Bronchial epithelial cell (primary cell): ENCODE measurements at places on chromosomes 1 and 21.
A peak's percentile ranks its signal among the peaks of the same experiment; 100 is the strongest.

GRCh38 chr1:51515982-51516648 lies 3.0 kb downstream of the EPS15 start:
- DNase-seq, result no peak

DNA sequence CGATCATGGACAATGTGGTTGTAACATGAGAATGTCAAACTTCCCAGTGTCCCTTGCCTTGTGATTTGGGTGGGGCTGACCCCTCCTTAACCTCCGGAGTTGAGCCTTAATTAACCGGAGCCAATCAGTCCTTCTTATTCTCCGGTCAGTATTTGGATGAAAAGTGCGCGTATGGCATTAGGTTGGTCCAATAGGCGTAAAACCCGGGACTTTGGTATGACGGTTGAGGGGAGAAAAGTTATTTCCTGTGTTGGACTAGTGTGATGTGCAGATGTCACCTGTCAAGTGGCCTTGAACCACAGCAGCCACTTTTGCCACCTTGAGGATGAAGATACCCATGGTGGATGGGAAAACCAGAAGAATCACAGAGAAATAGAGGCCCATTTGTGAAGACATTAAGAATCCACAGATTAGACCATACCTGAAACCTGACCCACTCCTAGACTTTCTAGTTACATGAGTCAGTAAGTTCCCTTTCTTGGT lies 5.1 kb downstream of the PAFAH2 start:
- DNase-seq, result no peak

DNA sequence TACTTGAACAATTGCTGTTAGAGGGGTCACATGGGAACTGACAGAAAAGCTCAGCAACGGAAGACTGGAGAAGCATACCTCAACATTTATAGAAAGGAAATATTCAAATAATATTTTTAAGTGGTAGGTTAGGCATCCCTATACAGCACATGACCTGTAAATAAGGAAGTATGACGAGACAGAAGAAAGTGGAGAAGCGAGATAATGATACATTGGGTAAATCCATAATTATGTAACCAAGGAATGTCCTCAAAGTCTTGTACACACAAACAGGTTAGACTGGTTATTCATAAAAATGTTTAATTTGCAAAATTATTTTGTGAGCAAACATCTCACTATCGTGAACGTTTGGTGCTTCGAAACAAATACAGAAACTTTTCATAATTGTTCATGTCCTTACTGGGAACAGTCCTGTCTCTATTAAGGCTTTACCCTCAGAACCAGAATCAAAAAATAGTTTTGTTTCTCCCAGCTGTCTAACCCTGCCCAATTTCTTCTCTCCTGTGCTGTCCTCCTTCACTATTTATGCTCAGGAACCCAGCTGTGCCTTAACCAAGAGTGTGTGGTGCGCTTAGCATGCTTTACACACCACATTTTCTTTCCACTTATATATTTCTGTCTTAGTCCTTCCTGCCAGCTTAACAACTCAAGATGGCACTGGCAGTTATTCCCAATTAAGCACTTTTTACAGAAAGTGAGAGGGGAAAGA lies 10.2 kb downstream of the KMO start:
- DNase-seq, result peak; percentile 85

DNA sequence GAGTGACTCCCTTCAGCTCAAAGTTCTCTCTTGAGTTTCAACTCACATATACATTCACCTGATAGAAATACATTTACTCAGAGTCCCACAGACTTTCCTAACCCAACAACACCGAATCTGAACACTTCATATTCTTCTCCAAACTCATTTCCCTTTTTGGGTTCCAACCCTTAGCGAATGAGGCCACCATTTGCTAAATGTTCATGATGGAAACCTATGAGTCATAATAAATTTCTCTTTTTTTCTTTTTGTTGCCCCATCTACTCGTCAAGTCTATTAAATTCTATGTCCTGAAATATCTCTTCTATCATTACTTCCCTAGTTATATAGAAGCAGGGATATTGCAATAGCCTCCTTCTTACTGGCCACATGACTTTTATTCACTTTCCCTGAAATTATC lies 100.1 kb downstream of the HLX start:
- no peak for DNase-seq

GRCh38 chr1:16980473-16981268 lies at the start of gene MFAP2:
Gene MFAP2 (minus strand): TSS chr1:16980620. CDS start chr1:16978273, 2,347 bp downstream.
- DNase-seq, result peak; percentile 36

- peak; percentile 84 for DNase-seq
These were observed 48.3 kb upstream of the TDRD10 start for GRCh38 chr1:154453574-154454352.

- DNase-seq, result no peak
These were observed 2.0 kb downstream of the HPDL start for GRCh38 chr1:45328680-45329079.

DNA sequence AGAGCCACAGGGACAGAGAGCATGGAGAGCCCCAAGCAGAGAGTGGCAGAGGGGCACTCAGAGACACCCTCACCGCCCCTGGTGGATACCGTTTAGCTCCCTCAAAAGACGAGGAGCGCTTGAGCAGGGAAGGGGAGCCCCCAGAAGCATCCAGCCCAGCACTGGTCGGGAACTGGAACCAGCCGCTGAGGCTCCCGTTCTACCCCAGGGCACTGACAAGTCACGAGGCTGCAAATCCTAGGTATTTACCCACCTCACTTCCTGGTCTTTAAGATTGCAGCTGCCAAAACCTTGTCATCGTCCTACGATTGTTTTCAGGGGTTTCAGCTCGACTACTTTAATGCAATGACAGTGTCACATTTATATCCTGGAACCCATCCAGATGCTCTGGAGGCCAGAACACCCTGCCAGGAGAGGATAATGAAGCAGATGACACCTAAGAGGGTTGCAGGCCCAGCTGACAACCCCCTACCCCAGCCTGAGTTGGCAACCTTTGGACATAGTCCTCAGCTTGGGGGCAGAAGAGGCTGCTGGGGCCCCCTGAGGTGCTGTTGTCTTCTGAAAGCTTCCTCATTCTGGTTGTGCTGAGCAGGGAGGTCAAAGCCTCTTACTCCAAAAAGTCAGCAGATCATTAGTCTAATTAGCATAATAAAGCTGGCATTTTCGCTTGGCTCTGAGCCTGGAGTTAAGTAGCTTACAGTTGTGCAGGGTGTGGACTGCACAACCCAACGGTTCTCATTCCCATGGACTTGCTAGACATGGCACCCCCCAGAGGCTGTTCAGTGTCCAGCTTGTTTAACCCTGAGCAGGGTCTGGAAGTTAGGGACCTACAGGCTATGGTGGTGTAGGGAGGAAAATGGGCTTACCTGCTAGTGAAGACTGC lies 20.6 kb upstream of the BACE2 start:
- DNase-seq, result no peak

GRCh38 chr21:37071561-37072273 lies 1.2 kb downstream of the PIGP start:
- peak; percentile 63 for DNase-seq

DNA sequence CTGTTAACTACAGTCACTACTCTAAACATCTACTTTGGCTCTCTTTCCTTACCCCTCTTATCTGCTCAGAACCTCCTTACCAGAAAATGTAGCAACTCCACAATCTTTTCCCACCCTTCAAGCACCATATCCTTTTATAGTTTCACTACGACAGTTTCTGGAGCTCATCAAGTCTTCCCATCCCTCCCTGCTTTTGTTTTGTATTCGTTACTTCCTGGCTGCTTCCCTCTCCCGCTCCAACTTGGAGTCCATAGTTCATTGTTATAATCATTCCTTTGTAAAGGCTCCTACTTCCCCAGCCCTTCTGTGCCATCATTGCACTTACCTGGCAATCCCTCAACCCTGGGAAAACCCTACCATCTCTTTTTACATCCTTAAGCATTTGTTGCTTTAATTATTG lies 18.0 kb downstream of the MPZL1 start:
- DNase-seq, result no peak

DNA sequence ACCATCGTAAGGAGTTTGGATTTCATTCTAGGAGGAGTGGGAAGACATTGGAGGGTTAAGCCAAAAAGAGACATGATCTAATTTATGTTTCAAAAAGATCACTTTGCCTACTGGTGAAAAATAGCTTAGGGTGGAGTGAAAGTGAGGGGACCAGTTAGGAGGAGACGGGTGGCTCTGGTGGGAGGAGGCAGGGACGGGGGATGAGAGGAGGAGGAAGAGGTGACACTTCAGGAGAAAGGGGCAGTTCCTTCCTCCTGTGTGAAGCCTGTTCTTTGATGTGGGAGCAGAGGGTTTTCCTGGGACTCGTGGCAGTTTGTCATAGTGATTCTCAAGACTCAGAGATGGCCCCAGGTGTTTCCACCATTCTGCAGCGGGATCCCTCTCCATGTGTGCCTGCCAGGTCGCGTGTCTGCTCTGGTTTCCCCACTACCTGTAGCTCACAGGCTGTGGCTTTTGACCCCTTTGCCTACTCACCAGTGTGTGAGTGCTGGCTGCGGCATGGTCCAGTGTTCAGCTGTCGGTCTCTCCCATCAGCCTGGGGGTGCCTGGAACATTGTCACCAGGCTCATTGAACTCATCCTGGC lies 102.4 kb downstream of the CNIH3 start:
- DNase-seq, result no peak

- peak; percentile 97 for DNase-seq
These were observed 62.7 kb downstream of the PLPP3 start for GRCh38 chr1:56516539-56517252.

- no peak for DNase-seq
These were observed 38.5 kb downstream of the DISC1 start for GRCh38 chr1:231665101-231665500.

DNA sequence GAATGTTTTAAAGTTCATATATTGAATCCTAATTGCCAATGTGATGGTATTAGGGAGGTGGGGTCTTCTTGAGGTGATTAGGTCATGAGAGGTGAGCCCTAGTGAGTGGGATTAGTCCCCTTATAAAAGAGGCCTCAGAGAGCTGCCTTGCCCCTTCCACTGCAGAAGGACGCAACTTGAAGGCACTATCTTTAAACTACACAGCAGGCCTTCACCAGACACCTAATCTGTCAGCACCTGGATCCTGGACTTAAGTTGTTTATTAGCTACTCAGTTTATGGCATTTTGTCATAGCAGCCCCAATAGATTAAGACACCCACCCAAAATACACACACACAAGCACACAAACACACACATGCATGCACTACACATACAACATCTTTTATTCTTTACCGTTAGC lies 61.4 kb downstream of the DAB1 start:
- no peak for DNase-seq

DNA sequence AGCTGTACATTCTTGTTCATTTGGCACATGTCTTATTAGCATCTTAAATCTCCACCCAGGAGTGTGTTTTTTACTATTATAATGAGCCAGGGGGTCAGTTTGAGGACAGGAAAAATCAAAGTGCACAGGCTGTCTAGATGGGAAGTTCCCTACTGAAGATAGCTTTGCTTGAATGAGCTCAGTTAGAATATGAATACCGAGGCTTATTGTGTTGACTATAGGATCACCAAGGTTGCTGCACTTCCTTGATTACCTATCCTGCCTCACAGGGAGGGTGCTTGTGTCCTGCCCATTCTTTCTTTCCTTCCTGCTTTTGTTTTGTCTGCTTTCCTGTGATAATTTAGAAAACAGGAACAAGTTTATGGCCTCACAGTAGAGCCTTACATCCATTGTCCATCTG lies 16.3 kb downstream of the PHGDH start:
- no peak for DNase-seq

DNA sequence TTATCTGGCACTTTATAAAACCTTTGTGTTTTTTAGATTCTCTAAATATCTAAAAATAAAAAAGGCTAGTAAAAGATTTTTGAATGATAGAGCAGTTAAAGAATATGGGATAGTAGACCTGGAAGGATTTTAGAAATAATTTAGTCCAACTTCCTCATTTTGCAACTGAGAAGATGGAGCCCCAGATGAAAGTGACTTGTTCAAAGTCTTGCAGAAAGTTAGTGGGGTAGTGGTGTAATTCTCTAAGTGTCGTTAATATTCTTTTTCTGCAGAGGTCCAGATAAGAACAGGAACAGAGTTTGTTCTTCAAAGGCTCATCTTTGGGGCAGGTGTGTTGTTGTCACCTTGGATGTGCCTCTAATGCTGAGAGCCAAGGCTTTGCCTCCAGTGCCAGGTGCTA lies 159.5 kb downstream of the DISC1 start:
- no peak for DNase-seq

- no peak for DNase-seq
These were observed 197.5 kb upstream of the KIAA0040 start for GRCh38 chr1:175390081-175390481.

GRCh38 chr1:233993651-233994050 lies 89.2 kb downstream of the SLC35F3 start:
- peak; percentile 97 for DNase-seq

- no peak for DNase-seq
These were observed 1.4 kb downstream of the MMEL1 start for GRCh38 chr1:2631136-2632050.

GRCh38 chr1:25073640-25074270 lies 143.7 kb upstream of the RUNX3 start:
- no peak for DNase-seq

DNA sequence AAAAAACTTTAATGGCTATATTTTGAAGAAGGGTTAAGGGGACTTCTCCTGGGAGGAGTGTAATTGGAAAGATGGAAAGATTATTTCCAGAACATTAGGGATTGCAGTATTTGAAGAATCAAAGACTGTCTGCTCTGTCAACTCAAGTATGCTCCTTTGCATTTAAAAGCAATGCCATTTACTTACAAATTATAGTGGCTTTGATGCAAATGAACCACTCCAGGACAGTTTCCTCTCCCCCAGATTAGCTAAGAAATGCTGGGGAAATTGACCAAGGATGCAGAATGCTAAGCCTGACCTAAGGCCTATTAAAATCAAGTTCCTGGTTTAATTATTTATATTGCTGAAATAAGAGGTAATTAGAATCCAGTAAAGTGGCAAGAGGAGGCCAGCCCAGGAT lies 110.5 kb upstream of the CAMK1G start:
- no peak for DNase-seq

DNA sequence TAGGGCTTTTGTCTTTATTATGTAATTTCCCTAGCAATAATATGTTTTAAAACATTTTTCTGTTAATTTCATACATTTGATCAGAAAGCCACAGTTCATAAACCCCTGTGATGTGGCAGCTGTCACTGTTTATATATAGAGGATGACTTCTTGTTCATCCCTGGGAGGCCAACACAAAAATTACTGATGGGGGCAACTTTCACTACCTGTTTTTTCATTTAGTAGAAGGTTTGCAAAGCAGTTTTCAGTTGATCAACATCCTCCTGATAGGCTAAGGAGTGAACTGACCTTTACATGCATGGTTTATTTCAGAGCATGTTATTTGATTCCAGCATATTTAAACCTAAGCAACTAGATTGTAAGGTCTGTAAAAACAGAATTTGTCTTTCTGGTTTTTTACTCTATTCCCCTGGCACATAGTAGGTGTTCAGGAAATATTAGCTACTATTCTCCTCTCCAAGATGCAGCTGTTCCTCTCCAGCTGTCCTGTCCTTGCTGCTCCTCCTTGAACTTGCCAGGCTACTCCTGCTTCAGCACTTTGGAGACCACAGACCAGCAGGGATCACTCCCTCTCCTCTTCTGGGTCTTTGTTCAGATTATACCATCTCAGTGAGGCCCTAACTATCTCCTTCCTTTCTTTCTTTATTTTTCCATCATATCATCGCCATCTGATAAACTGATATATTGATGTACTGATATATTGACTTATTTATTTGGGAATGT lies 54.7 kb downstream of the ROR1 start:
- no peak for DNase-seq

GRCh38 chr1:51926171-51926812 lies 47.8 kb upstream of the NRDC start:
- DNase-seq, result peak; percentile 43
